ENCODE measurements at places on chromosomes 6 and 20.
A peak's percentile ranks its signal among the peaks of the same experiment; 100 is the strongest.

- DNase-seq: no peak
Observed at GRCh38 chr20:50126662-50127061, 13.7 kb upstream of the UBE2V1 start.

DNA sequence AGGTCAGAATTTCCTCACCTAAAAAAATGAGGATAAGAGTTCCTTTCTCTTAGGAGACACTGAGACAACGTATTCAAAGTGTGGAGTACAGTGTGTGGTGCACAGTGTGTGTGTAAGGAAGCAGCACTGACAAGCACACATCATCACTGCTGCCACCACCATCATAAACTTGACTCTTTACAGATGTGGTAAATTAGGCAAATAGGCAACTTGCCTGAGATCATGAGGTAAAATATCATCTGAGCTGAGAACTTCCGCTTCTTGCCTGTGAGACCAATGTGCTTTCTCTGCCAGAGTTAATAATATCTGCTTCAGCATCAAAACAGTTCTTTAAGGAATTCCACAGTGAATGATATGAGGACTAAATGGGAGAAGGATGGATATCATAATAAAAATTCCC is 52.7 kb downstream of the LYRM4 start:
- DNase-seq: no peak

DNA sequence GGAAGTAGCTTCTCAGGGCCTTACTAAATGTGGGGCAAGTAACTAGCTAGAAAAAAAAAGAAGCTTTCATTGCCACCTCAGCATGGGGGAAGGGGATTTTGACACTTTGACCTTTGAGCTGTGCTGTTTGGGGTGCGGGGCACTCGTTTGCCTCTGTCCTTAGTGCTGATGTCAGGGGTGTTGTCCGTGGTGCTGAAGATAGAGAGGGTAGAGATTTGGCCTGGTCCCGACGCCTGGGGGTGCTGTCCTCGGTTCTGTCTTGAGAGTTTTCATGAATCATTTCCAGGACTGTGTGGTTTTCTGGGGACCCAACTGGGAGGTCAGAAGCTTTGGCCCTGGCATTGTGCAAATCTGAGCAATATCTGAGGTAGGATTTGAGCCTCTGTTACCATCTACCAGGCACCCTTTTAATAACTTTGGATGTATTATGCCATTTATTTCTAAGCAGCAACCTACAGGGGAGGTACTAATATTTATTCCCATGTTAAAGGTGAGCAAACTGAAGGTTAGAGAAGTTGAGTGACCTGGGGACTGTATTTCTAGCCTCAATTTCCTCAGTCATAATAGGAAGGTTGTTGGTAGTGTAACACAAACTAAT is 78.0 kb downstream of the DLGAP4 start:
- DNase-seq: peak; percentile 36

DNA sequence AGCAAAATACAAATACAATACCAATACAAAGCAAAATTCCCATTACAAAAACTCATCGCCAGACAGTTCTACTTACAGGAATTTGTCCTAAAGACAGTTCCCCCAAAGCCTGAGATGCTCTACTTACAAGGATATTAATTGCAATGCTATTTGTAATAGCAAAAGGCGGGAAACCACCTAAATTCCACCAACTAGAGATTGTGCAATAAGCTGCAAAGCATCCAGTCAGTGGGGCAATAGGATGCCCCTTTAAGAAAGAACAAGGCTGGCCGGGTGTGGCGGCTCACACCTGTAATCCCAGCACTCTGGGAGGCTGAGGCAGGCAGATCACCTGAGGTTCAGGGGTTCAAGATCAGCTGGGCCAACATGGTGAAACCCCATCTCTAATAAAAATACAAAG is 39.1 kb downstream of the FAM209B start:
- DNase-seq: no peak

- DNase-seq: no peak
Observed at GRCh38 chr6:150024646-150025155, 631 bp downstream of the RAET1L start.

DNA sequence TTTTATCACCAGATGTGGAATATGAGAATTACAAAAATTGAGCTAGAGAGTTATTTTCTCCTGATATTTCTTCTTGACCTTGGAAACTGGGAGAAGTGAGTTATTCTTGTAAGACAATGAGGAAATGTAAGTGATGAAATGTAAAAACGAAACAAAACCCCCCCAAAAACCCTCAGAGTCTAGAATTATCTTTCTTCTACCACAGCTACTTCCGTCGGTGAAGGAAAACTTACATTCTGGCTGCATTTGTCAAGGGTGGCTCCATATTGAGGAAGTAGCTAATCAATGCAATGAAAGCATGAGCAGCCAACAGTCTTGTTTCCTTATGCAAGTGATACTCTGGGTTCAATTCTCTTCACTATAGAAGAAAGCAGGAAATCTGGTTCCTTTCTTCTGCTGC is 661.7 kb upstream of the CITED2 start:
- no peak for DNase-seq

- no peak for DNase-seq
Observed at GRCh38 chr20:54694516-54694915, 219.1 kb downstream of the DOK5 start.

GRCh38 chr6:98843271-98844243 is 9.2 kb downstream of the POU3F2 start:
- no peak for DNase-seq

DNA sequence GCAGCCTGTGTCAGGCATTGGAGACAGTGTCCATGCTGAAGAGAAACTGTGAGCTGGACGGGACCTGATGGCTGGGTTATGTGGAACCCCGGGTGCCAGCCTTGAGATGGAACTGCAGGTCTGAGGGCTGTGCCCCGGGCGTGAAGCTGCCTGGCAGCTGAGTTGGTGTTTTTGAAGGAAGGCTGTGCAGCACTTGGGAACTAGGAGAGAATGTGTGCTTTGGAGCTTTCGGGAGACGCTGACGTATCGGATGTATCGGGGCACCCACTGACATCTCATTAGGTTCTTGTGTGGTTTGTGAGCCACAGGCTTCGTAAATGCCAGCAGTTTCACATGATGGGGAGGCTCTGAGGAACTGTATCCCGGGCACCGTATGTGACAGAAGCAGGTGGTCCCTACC is 2.2 kb downstream of the DLGAP4 start:
- DNase-seq: no peak

DNA sequence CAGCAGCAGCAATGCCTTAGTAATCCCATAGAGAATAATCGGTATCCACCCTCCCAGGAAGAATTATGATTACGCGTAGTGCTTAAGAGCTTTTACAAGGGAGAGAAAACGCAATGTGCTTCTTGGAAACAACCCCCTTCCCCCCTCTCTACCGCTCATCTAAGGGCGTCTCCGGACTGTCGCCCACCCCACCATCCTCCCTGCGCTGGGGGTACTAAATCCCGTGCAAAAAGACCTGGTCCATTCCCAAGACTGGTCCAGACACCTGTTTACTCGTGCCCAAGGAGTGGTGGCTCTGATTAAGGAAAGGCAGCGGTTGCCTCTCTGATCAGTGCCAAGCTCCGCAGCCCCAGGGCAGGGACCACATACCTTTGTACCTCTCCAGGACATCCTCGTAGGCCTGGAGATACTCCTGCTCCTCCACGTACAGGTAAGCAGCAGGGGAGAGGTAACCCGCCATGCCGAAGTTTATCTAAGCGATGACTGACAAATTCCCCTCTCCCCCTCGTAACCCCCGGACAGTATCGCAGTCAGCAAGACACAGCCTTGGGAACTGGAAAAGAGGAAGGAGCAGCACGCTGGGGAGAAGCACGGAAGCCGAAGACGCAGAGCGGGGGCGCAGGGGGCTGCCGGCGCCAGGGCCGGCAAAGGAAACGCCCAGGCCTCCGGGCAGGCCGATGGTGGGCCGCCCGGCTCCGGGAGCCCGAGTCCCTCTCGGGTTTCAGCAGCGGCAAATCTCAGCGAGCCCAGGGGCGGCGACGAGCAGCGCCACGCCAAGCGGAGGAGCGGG is 112.0 kb upstream of the BEND6 start:
- peak; percentile 5 for DNase-seq

DNA sequence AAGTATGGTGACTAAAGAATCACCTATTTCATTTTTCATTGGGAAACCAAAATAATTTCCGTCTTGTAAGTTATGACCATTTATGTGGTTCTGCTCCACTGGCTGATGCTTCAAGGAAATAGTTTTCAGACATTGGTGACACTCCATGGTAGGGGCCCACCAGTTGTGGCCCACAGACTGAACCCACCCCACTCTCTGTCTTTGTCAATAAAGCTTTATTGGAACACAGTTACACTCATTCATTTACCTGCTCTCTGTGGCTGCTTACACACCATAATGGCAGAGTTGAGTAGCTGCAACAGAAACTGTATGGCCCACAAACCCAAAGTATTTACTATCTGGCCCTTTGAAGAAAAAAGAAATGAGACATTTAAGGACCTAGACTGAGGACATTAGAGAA is 78.5 kb downstream of the TBC1D7 start:
- no peak for DNase-seq

- DNase-seq: peak; percentile 34
Observed at GRCh38 chr6:45736134-45736533, 279.5 kb downstream of the CLIC5 start.

DNA sequence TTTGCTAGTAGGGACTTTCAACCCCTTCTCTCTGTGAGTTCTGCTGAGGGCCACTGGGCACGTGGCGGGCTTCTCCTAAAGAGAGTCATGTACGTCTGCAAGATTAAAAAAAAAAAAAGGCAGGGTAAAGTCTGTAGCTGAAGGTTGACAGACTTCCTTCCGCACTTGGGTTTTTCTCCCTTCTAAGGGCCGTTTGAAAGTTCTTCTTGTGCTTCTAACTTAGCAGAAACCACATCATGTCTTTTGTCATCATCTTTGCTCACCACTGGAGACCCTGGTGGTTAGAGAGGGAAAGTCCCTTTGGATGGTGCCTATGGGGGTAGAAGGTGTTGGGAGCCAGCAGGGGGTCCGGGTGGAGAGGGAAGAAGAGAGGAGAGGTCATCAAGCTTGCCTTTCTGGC is 31.4 kb downstream of the PRDM1 start:
- peak; percentile 88 for DNase-seq
